Choroid plexus epithelial cell (primary cell): ENCODE measurements at places on chromosomes 16 and 17.

- DNase-seq: peak; percentile 47
Measured at GRCh38 chr16:55559233-55559632, 7.3 kb upstream of the CAPNS2 start.

GRCh38 chr17:1582374-1582773 is 19.8 kb upstream of the PITPNA start:
- DNase-seq: no peak

DNA sequence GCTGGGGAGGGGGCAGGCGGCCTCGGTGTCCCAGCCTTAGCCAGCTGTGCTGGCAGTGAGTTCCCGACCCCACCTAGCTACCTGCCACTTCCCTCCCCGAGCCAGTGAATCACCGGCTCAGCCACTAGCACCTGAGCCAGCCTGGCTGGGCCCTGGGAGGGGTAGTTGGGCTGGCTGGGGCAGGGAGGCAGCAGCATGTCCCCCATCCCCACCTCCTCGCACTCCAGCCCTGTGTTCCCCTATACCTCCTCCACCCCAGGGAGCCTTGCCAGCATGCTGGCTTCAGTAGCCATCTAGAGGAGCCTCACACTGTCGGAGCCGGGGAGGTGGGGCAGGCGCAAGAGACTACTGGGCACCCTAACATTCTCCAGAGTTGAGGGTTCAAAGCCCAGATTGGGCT is 2.8 kb downstream of the EVPL start:
- DNase-seq: no peak

GRCh38 chr16:19389246-19389645 is 28.4 kb upstream of the TMC5 start:
- DNase-seq: peak; percentile 27

GRCh38 chr16:12637002-12637401 is 166.7 kb downstream of the CPPED1 start:
- peak; percentile 14 for DNase-seq

DNA sequence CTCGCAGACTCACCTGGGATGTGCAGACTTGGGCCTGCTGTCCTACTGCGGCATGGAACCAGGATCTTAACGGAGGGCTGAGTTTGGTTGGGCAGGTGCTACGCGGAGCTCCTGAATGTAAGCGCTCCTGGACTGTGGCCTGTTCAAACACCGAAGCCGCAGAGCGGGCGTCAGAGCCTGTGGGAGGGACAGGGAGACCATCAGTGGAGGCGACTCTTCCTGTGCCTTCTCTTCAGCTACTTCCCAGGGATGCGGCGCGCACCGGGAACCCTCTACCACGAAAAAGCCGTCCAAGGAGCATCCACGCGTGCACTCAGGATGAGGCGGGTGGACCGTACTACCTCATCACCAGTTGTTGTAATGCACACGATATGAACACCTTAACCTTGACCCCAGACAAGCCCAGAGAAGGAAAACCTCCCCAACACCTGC is 2.0 kb downstream of the USP36 start:
- no peak for DNase-seq
